H4 (cell line): ENCODE measurements at places on chromosomes 1 and 21.
A peak's percentile ranks its signal among the peaks of the same experiment; 100 is the strongest.

DNA sequence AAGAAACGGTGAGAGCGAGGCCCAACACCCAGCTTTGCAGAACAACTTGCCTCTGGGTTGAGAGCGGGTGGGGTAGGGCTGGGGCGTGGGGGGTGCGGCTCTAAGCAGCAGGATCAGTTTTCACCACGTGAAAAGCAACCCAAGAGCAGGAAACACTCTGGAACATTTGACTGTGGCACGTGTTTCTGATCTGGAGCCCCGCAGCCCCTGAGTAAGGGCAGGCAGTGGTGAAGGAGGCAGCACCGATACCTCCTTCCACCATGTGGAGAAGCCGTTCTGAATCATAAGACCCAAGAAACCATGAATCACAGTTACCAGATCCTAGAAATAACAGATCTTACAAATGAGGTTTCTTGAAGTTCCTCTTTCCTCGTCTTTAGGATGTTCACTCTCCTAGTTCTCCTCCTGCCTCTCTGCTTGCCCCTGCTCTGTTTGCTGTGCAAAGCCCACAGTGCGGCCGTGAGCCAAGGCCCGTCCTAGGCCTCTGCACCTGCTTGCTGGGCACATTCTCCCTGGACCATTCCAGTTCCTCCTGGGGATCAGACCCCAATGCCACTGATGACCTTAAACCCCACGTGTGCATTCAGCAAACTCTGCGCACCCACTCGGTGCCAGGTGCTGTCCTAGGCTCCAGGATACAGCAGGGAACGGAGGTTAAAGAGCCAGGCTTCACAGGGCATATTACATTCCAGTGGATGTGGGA lies 31.9 kb downstream of the SLC1A7 start:
- DNase-seq: no peak

DNA sequence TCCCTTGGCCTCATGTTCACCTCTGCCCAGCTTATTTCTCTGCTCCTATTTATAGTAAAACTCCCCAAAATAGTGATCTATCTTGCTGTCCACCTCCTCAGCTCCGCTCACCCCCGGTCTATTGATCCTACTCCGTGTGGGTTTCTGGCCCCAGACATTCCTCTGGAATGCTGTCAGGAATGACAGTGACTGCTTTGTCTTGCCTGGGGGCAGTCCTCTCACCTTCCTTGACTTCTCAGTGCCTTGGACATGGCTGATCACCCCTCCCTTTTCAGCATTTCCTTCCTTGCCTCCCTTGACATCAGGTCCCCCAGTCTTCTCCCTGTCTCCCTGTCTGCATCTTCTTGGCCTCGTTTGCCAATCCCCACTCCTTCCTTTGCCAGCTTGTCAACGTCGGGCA lies 108.1 kb upstream of the BACE2 start:
- no peak for DNase-seq

GRCh38 chr1:192601567-192601966 lies 26.0 kb downstream of the RGS1 start:
- no peak for DNase-seq

DNA sequence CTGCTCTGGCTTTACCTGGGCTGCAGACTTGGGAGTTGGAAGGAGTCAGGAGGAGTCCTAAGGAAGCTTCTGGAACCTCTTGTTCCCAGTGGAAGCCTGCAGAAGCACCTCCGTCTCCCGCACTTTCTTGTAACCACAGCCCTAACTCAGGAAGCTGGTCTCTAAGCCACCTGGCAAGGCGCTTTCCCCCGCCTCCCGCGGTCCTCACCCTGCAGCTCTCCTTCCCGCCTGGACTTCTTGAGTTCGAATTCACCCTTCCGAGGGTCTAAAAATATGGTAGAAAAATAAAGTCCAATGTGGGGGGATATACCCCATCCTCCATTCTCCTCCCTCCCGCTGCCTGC lies 15.1 kb downstream of the PAX7 start:
- DNase-seq: no peak

DNA sequence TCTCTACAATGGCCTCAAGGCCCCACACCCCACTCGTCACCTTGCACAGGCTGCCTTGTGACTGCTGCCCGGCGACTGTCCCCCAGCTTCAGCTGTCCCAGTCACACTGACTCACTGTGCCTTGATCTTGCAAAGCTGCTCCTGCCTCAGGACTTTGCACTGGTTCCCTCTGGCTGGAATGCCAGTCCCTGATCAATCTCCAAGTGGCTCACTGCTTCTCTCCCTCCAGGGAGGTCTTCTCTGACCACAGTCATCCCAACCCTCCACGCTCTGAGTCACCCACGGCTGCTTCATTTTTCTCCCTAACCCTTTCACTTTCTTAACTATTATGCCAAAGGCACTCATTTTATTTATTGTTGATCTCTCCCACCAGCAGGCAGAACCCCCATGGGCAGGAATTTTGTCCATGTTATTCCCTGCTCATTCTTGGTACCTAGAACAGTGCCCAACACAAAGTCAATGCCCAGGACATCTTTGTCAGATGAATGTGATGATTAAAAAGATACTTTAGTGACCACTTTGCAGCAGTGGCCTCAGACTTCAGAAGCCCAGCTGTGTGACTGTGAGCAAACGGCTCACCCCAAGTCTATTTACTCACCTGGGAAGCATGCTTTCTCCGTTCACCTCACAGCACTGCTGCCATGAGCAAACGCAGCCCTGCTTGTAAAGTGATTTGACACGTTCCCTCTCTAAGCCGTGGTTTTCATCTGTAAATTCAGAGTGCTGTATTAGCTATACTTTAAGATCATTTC lies 53.4 kb downstream of the ZBTB18 start:
- peak; percentile 88 for DNase-seq

- peak; percentile 38 for DNase-seq
Measured at GRCh38 chr1:82465024-82465423, 664.3 kb downstream of the ADGRL2 start.

DNA sequence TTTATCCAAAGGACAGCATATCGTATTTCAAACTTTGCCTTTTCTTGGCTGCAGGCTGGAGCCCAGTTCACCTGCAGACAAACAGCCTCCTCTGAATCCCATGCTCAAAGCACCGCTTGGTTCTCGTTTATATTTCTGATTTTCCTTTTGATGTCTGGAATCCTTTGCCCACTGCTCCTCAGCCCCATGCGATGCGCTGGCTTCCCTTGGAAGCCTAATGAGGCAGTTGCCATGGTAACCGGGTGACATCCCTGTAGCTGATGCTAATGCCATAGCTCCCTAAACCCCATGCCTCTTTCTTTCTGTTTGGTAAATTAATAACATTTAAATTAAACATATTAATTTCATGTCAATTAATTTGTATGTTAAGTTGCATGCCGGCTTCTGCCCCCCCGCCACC lies 327.1 kb downstream of the PRDM2 start:
- DNase-seq: no peak

DNA sequence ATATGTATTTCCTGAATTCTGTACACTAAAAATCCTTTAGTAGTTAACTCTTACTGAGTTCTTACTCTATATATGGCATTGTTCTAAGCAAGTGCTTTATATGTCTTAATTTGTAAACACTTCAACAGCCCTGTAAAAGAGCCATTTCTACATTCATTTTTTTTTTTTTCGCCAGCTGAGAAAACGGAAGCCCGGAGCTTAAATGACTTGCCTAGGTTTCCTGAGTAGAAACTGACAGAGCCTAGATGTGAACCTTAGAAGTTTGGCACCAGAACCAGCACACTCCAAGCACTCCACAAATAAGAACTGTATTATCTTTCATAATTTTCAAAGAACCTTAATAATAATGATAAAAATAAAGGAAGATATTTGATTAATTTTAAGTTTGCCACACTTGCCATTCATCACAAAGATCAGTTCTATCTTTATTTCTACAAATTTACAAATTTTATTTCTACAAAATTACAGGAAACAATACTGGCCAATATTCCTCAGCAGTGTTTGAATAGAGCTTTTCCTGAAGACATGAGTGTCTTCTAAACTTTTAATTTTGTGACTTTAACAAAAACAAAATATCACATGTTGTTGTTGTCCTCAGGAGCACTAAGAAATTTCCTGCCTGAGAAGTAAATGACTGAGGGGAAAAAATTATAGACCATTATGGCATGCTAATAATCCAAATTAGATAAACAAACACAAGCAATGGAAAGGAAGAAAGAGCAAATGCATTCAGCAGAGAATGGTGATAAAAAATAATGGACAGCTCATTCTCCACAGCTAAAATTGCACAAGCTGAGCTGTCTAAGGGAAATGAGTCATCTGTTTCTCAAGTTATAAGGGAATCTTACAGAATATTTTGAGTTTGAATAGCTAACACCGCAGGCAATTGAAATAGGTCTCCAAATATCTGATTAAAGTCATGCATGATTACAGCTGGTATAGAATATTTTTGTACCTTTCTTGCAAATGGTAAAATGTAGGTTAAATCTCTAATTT lies 71.2 kb downstream of the DPYD start:
- DNase-seq: peak; percentile 54

DNA sequence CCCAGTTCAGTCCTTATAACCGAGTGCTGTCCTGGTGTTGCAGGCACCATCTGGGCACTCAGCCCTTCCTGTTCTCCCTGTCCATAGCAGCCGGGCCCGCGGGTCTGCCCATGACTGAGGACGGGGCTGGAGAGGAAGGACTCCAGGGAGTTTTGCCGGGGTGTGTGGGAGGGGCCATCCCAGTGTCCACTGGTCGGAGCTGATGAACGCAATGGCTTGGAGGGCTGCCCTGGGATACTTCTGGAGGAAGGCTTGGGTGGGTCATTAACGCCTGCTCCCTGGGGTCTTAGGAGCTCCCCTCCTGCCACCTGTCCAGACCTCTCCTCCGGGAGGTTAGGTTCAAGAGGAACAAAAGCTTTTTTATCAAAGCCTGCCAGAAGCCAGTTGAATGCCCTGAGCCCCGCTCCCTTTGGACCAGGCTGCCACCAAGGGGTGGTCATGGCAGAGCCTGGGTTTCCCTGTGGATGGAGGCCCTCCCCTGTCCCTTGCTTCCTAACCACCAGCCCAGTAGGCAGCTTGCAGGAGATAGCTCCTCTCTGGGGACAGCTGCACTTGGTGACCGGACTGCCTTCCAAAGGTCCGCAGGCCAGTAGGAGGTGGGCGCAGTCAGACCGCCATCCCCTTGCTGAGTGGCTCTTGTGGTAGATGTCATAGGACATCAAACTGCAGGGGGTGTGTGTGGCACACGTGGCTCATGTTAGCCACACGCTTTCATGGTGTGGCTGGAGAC lies 61.3 kb downstream of the TRIM11 start:
- DNase-seq: no peak

GRCh38 chr1:222010306-222010705 lies 268.4 kb upstream of the DUSP10 start:
- no peak for DNase-seq

GRCh38 chr1:56709269-56709880 lies 64.3 kb downstream of the PRKAA2 start:
- peak; percentile 51 for DNase-seq

DNA sequence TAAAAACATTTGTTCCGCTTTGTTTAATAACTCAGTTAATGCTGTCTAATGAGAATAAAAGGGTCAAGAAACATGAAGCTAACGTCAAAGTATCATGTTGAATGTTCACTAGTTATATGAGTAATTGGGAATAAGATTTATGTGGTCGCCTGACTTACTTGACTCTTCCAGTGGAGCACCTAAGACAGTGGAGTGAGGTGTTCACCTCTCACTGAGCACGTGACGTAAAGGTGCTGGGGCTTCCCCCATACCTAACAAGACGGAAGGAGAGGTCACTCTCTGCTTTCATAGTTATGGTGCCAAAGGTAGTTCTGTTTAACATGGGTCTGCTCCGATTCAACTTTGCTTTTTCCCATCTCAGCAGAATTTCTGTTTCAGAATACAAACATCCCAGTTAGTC lies 686 bp downstream of the KMO start:
- no peak for DNase-seq

GRCh38 chr1:22025368-22026155 lies 24.1 kb downstream of the CELA3A start:
- peak; percentile 86 for DNase-seq

DNA sequence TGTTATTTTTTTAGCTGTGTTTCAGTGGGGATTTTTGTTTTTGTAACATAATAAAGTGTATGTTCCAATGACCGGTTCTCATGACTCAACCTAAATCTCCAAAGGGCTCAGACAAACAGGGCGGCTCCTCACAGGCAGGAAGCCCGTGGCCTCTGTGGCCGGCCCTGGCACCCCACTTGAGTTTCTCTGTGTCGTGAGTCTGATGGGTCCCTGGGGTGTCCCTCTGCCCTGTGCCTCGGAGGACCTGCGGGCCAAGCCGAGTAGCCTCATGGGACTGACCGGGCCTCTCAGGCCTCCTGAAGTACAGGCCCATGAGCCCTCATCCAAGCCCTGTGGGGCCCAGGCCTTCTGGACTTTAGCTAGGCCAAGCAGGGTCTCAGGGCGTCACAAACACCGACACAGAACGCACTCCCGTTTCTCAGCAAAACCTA lies 16.1 kb upstream of the CCDC27 start:
- no peak for DNase-seq

DNA sequence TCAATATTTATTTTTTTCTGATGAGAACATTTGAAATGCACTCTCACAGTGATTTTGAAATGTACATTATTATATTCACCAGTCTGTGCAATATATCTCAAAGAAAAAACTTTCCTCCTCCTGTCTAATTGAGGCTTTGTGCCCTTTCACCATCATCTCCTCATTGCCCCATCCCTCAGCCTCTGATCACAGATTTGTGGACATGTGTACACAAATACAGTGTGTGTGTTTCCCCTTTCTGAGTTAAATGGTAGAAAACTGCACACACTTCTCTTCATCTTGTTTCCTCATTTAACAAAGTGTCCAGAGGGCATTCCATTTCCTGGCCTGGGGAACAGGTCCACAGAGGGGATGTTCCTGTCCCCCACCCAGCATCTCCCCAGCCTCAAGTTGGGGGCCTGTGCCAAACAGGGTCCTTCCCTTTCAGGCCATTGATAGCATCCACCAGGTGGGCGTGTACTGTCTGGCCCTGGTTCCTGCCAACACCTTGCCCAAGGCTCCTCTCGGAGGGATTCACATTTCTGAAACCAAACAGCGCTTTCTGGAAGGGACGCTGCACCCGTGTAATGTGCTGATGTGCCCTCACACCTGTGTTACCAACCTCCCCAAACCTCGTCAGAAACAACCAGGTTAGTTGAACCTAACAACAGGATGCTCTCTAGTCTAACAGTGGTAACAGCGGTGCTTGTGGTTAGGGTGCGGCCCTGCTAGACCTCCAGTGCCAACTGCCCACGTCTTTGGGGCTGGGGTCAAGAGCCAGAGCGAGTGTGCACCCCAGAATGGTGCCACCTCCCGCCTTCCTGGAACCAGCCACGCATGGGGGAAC lies 54.6 kb downstream of the S100B start:
- DNase-seq: no peak
